ENCODE measurements at places on chromosomes 5 and 9.

DNA sequence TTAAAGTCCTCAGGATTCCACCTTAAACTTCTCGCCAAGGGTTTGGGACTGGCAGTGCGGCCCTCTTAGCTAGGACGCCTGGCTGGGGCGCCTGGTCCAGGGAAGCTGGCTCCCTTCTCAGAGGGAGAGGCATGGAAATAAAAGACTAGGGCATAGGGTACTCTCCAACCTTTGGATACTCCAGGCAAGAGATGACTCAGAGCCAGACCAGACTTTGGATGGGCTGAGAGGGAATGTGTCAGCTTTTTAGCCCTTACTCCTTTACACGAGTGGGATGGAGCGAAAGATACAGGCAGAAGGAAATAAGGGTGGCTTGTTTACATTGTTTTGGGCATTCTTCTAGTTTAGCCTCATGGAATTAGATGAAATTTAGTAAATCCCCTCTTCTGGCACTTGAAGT is 48.2 kb downstream of the IL31RA start:
- DNase-seq = no peak

DNA sequence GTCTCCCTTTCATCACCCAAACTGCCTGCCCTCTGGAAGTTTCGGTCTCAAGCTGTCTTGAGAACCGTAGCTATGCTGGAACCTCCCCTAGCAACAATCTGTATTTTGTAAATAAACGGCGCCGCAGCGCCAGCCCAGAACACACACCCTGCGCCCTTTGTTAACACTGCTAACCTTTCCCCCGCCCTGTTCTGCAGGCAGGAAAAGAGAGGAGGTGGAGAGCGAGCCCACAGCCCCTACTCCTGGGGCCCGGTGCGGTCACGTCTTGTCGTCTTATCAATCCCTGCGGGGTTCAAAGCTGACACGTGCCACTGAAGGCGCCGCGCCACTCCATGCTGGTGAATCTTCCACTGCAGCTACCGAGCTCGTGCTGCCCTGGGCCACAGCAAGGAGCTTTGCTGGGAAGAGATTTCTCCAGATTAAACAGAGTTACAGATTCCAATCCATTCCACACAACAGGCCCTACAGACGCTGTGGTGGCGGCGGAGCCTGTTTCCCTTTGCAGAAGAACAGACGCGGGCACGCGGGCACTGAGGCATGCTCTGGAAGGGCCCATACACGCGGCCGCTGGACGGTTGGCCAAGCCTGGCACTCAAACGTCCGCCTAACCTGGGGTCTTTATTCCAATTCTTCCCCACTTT is 25.3 kb downstream of the ZDHHC11B start:
- DNase-seq = peak; percentile 31

GRCh38 chr5:174231956-174232487 is 186.5 kb downstream of the NSG2 start:
- peak; percentile 68 for DNase-seq

DNA sequence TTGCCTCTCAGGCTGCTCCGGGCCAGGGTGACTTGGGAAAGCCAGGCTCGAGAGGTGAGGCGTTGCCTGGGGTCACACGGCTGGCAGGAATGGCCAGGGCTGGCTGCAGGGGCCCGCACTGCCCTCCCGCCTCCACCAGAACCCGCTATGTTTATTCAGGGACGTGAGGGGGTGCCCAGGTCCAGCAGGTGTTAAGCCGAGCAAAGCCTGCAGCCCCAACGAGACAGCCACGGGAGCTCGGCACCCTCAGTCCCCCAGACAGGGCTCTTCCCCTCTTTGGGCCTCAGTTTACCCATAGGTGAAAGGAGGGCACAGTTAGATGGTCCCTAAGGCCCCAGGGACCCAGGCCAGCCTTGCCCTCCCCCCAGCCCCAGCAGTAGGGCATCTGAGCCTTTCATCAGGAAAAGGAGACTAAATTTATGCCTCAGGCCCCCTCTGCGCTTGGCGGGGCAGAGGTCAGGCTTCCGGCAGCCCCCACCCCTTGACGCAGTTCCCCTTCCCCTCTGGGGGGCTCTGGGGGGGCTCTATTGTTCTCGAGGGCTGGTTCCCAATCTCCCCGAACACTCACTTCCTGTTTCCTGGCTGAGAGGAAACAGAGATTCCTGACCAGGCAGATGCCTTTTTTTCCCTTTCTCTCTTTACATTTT is 7.1 kb upstream of the EGFL7 start:
- DNase-seq = peak; percentile 9

- DNase-seq = no peak
These were observed 217.4 kb downstream of the KDM4C start for GRCh38 chr9:6975198-6975597.

DNA sequence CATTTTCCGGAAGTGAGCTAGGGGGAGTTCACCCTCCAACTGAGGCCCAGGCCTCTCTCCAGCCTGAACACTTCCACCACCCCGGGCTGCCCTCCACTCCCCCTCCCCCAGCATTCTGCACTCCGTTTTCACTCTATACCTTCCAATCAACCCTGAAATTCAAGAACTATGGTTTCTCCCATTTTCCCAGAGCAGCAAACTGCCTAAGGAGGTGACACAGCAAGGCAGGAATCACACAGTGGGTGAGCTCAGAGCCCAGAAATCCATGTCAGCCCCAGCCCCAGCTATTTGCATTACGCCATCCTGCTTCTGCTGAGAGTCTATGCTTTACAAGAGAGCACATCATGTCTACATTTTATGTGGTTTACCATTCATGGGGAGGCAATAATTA is 11.9 kb downstream of the MSX2 start:
- no peak for DNase-seq

GRCh38 chr9:136691316-136692184 is 4.3 kb upstream of the AGPAT2 start:
- no peak for DNase-seq

DNA sequence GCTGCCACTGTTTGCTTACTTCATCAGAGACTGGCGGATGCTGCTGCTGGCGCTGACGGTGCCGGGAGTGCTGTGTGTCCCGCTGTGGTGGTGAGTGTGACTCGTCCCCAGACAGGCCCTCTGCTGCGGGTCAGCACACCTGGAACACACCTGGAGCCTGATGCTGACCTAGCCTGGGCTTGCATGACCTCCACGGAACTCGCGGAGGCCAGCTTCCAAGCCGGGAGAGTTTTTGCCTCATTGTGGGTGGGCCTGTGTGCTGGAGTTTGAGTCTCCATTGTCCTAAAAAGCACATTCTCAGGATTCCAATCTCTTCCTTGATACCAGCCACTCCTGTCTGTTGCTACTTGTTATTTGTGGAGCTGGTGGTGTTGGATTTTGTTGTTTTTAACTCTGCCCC is 28.1 kb downstream of the SLC22A4 start:
- no peak for DNase-seq

DNA sequence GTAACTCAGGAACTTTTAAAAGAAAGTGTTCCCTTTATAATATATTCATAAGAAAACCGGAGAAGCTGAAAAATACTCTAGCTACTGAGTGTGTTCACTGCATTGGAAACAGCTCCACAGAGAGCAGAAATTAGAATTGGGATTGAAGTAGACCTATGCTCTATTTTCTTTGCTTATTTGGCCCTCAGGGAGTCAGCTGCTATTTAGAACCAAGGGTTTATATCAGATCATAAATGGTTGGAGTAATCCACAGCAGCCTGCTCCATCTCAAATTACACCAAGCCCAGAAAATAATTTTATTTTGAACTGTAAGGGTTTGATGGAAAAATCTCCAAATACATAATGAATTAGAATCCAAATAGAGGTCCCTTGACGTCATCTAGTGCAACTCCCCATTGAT is 202.6 kb downstream of the ADAMTSL1 start:
- no peak for DNase-seq

DNA sequence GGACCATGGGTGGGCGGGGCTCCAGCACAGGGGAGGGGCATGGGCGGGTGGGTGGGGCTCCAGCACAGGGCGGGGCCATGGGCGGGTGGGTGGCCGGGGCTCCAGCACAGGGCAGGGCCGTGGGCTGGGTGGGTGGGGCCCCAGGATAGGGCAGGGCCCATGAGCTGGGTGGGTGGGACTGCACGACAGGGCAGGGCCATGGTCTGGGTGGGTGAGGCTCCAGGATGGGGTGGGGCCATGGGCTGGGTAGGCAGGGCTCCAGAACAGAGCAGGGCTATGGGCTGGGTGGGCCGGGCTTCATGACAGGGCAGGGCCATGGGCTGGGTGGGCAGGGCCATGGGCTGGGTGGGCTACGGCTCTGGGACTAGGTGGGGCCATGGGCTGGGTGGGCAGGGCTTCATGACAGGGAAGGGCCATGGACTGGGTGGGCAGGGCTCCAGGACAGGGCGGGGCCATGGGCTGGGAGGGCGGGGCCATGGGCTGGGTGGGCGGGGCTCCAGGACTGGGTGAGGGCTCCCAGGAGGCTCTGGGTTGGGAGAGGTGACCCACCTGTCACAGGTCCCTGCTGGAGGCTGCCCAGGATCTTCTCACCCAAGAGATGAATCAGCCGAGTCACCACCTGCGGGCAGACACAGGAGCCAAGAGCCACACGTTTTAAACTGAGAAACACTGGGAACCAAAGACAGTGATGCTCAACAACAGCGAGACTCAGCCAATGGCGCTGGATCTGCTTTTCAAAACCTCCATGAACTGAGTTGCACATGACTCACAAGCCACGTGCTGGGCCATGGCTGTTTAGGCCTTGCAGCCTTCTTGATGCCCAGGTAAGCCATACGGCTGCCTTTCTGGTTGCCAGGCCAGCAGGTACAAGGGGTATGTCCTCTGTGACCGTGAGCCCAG is 33.6 kb upstream of the NSMF start:
- peak; percentile 97 for DNase-seq

GRCh38 chr5:32474209-32474854 is 29.8 kb upstream of the ZFR start:
- no peak for DNase-seq
